ENCODE measurements at places on chromosomes 13 and 19.

DNA sequence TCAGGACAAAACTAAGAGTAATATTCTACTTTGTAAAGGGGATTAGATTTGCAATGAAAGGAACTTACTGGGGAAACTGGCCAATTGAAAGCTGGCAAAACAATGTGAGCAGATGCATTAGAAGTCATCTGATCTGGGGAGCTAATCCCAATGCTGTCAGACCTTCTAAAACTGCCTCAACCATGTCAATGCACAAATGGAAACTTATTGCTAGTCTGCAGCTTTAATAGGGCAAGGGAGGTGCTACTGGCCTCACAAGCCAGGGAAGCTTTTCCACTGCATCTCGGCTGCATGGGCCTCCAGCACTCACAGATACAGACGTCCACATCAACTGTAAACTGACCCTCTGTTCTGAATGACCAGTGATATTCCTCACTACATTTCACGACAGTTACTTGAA lies 154.2 kb downstream of the LHFPL6 start:
- DNase-seq = no peak

DNA sequence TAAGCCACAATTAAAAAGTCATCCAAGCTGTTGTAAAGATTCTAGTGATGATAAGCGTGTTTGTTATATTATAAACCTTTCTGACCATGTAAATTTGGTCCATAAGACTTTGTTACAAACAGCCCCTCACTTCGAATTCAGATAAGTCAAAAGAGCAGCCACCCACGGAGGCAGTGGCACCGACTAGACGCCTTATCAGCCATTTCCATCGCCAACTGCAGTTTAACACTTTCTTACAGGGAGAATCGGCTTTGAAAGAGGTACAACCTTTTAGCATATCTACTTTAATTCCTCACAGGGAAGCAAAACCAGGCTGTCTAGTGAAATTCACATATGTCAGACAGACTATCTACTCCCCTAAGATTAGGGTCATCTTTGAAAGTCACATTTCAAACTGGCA lies 47.5 kb downstream of the SOX21 start:
- DNase-seq = no peak

DNA sequence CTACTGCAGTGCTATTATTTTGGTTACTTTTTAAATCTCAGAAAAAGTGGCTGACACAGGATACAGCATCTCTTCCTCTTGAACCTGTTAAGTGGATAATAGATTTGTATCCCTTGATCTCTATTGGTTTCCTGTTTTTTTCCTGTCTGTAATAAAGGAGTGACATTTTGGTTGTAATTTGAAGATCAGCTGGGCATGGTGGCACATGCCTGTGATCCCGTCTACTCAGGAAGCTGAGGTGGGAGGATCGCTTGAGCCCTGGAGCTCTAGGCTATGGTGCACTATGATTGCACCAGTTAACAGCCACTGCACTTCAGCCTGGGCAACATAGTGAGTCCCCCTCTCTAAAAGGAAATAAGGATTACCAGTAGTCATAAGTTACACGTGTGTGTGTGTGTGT lies 46.8 kb downstream of the METTL21C start:
- peak; percentile 21 for DNase-seq

DNA sequence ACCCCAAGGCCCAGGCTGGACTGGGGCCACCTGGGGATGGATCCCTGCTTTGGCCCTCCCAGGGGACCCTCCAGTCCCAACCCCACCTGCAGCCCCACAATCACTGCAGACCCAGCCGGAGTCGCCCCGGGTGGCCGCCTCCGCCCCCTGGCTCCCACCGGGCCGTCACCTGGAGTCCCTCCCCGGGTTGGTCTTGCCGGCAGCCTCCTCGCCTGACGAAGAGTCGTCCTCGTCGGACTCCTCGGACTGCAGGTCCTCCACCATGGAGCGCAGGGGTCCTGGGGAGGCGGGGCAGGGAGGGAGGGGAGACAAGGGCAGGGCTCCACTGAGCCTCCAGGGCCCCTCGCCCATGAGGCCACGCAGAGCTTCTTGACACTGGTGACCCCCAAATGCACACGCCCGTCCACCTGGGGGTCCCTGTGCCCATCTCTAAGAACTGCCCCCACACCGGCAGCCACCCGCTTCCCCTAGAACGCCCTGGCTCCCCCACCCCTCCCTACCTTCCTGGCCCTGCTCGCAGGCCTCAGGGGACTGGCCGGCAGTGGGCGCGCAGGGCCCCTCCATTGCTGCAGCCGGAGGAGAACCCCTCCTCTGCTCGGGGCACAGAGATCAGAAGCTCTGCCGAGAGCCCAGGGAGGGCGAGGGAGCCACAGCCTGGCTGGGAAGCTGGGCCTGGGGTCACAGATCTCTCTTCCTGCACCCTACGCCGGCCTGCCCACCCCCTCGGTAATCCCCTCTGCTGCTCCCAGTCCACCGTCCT lies 63.4 kb downstream of the MLLT1 start:
- DNase-seq = no peak

- no peak for DNase-seq
Measured at GRCh38 chr19:41915776-41916414, 12.4 kb downstream of the ERFL start.

DNA sequence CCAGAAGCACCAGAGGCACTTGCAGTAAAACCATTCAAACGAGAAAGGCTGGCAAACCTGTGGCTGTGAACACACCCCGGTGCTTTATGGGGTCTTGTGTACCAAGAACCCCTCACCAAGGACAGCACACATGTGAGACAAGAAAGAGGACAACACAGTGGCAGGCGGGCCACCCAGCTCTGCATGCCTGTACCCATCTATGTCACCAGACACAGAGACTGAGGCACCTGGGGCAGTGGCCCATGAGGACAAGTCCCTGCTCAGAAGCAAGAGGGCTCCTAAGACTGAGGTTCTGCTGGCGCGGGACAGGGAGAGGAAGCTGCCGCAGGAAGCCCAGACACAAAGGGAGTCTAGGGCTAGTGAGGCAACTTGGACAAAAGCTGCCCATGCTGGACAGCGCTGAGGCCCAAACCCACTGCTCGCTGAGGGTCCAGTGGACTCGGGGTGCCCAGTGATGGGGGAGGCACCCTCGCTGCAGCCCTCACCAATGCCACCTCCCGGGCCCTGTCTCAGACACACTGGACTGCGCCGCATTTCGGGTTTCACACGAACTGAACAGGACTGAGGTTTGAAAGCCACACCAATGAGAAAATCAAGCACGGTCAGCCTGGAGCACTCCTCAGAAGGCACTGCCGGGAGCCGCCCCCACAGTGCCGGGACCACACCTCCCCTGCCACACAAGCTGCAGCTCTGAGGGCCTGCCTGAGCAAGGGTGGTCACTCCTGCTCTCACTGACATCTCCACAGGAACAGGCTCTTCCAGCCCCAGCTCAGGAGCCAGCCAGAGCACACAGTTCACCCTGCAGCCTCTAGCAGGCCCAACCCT lies 232.7 kb downstream of the TUBA3C start:
- no peak for DNase-seq

GRCh38 chr13:43303033-43303729 lies 279.8 kb downstream of the DNAJC15 start:
- peak; percentile 44 for DNase-seq

GRCh38 chr19:33613620-33614000 lies 8.1 kb upstream of the CHST8 start:
- DNase-seq = no peak

- DNase-seq = no peak
Measured at GRCh38 chr13:89307278-89307677, 1636.1 kb downstream of the SLITRK5 start.

- no peak for DNase-seq
Measured at GRCh38 chr13:94880463-94880862, 168.1 kb upstream of the SOX21 start.

DNA sequence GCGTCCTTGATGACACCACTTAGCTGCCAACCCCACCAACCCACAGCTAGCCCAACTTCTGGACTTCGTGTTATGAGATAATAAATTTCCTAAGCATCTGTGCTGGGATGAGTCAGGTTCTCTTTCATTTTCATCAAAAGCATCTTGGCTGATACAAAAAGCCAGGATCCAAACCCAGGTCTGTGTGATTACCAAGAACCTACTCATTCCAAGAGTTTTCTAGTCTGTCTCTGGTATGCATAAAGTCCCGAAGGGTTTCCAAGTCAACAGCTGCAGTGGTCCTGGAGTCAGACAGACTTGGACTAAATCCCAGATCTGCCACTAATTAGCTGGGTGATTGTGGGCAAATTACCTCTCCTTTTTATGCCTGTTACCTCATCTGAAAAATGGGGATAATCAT lies 55.5 kb upstream of the SERP2 start:
- DNase-seq = no peak

GRCh38 chr13:73261739-73262216 lies 203.0 kb downstream of the KLF5 start:
- no peak for DNase-seq

DNA sequence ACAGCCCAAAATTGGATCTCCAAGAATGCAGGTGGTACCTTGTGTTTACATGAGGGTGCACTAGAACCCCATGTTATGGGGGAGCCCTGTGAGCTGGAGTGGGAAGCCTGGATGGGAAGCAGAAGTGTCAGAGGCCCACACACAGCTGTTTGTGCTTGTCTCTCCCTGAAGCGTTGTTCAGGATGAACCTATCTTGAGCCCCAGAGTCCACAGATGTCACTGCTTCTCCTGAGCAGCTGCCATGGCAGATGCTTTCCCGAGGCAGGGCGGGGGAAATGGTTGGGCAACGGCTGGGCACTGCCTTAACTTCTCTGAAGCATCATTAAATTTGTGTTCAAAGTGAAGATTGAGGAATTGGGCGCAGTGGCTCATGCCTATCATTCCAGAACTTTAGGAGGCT lies 17.1 kb upstream of the CHST8 start:
- DNase-seq = no peak

- DNase-seq = no peak
Measured at GRCh38 chr13:114101358-114102130, 30.9 kb downstream of the RASA3 start.

- DNase-seq = no peak
Measured at GRCh38 chr19:55391702-55392615, 6.2 kb downstream of the RPL28 start.

DNA sequence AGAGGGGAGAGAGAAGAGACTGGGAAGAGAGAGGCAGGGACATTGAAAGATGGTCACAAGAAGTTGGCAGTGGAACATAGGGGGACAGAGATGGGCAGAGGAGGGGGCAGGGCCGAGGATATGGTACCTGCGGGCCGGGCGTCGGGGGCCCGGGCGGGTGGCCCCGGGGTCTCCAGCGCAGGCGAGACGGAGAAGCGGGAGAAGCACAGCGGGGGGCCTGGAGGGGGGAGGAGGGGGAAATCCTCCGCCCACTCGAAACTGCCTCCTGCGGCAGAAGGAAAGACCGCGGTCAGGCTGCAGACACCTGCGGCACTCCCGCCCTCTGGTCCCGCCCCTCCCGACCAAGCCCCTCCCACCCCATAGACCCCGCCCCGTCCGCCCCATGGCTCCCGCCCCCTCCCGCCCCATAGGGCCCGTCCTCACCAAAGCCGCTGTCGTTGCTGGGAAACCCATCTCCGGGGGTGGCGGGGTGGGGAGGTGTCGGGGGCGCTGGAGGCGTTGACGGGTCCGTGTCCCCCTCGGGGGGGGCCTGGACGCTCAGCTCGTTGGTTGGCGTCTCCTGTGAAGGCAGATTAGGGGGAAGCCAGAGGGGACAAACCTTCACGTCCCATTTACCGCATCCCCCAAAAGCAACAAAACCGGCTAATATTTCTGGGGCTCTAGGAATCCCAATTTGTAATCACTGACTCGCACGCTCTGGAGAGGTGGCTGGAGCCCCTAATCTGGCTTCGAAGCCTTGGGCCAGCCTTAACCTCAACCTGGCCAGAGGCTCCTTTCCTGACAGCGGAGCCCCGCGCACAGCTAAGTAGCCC lies 20.4 kb downstream of the LMTK3 start:
- no peak for DNase-seq

DNA sequence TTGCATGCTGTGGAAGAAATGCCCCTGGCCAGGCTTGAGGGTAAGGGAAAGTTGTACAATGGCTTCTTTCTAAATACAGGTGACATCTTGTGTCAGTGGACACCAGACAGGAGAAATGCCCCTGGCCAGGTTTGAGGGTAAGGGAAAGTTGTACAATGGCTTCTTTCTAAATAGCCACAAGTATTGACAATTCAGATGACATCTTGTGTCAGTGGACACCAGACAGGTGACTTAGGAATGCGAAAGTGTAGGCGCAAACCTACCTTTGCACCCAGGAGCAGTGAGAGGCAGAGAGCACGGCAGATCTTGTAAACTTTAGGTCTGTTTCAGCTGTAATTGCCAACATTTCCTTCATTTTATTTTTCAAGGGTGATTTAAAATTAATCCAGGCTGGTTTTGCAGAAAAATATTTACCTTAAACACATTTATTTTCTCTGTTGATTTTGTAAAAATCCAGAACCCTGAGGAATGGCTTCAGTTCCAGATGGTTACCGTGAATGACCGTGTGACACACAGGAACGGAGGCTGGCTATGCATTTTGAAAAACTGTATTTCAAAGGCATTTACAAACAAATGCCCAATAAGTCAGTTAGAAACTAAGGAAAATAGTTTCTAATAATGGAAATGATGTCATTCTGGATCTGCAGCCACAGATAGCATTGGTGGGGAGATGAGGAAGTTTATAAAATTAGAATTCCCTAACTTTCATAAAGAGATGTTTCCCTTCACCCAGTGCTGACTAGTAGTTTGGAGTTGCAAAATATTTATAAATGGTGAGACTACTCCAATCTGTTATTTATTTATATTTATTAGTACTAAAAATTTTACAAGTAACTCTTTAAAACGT lies 34.9 kb downstream of the TNFSF13B start:
- DNase-seq = no peak

GRCh38 chr19:4455719-4456475 lies 1.7 kb downstream of the UBXN6 start:
- no peak for DNase-seq

DNA sequence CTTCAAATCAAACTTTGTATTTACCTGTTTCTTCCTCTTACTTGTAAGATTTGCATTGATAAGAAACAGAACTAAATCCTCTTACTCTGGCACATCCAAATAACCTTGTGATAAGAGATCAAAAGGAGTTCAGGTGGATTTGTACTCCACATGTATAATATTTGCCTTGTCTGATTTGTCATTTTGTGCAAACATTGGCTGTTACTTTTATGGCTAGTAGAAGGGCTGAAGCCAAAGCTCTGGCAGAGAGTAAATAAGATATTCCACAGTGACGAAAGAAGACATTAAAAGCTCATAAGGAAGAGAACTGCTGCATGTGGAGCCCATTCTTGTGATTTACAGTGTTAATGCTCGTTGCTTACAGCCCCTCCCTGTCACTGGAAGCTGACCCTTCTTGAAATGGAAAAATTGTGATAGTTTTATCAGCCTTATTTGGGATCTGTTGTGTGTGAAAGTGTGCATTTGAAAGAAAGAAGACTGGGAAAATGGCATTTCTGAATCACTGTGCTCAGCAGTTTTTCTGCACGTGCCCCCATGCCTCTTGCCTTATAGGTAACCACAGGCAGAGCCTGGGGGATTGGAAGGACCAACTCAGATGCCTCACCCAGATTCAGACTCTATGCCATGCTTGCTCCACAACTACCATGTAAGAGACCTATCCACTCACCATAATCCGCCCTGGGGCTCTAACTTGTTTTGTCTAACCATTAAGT lies 68.2 kb downstream of the OXGR1 start:
- DNase-seq = no peak
